Stimulated activated CD8-positive, alpha-beta memory T cell treated with anti-CD3 and anti-CD28 coated beads, Interleukin-7, amount 100 ng/mL, for 4 hours (primary cell): ENCODE measurements at places on chromosomes 13 and 19.
A peak's percentile ranks its signal among the peaks of the same experiment; 100 is the strongest.

DNA sequence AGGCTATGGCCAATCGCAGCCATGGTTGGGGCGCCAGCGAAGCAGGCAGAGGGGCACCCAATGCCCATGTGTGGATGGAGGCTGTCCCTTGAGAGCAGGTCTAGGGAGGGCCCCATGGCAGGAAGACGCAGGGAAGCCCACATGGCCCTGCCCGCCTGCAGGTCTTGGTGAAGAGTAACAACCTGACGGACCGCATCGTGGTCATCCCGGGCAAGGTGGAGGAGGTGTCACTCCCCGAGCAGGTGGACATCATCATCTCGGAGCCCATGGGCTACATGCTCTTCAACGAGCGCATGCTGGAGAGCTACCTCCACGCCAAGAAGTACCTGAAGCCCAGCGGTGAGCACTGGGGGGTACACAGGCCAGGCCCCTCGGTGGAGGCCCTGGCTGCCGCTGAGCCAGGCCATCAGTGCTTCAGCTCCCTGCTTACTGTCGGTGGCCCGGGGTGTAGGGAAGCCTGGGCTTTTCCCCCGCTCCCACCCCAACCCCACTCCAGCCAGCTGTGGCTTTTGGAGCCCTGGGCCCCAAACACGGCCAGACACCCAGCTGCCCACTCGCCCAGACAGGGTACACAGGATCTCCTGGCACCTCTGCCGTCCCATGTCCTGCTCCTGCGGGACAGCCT, 14.6 kb downstream of the YIPF2 start:
- DNase-seq = no peak

DNA sequence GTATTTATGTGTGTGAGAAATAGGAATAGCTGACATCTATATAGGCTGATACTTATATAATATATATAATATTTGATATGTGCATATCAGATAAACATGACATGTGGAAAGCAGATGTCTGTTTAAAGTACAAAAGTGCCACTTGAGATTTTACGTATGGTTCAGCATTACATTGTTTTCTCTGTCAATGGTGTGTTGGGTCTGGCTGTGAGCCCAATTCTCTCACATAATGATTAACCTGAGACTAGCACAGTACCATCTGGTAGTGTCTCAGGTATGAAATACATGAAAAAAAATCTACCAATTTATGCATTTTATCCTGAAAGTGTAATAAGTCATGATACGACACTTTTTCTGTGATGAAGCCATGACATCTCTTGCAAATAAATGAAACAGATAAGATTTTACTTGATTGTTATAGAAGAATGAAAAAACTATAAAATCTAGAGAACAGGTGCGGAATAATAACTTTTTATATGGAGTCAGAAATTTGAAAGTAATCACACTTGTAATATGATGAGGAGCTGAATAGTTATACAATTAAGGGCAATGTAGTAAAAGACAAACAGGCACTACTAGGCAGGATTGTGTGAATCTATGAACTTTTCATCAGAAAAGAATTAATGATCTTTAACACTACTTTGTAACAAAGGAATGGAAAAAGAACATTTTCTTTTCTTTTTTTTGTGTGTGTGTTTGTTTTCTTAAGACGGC, 1405.0 kb downstream of the OLFM4 start:
- DNase-seq = no peak

GRCh38 chr13:64793592-64793991, 2436.5 kb downstream of the PCDH9 start:
- DNase-seq = no peak

DNA sequence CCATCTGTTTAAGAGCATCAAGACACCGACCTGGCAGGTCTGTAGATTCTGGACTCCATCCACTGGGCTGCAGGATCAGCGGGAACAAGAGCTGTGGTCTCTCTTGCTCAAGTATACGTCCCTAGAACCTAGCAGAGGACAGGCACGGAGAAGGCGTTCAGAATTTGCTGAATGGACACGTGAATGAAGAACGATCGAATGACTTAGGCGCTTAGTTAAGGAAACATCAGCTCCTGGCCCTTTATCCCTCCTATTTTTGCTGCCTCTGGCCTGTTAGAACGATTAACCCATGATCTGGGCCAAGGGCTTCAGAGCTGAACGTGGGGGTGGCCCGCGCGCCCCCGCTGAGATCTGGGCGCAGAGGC, 953 bp downstream of the DZIP1 start:
- DNase-seq = no peak

DNA sequence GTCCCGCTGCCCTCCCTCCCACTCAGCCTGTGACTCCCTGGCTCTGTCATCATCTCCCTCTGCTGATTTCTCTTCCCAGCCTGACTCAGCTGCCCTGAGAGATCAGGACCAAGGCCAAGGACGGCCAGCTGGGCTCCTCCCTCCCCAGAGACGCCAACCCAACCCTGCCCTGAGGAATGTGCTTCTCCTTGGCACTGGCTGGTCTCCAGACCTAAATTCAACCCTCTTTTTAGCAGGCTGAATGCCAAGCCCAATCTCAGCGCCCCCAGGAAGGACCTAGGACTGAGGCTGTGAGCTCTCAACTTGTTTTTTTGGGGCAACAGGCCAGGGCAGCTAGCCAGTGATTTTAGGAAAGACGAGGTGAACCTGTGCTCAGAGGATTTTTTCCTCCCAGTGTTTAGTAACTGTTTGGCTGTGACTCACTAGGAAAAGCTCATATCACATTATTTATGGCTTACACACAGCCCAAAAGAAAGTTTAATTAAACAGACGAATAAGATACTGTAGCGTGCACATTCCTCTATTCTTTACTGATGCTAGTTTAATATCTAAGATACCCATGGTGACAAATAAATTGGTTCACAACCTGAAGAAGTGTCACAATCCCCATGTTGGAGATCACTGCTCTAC, 7.4 kb upstream of the IGFL1 start:
- DNase-seq = no peak

DNA sequence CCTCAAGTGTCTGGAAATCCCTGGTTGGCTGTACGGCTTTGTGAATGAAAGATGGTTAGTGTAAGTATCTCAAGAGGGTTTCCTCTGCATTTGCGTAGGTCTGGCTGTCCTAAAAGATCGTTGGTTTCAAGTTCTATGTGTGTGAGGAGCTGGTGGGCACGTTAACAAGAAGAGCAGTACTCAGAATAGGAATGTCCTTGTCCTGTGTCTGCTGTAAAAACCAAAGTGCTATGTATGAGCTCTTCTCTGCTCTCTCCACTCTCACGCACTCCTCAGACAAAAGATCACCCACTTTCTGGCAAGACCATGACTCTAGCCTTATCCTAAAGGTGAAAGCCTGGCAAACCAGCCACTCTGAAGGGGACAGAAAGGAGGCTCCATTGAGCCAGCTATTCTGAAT, 39.1 kb downstream of the USP12 start:
- no peak for DNase-seq

DNA sequence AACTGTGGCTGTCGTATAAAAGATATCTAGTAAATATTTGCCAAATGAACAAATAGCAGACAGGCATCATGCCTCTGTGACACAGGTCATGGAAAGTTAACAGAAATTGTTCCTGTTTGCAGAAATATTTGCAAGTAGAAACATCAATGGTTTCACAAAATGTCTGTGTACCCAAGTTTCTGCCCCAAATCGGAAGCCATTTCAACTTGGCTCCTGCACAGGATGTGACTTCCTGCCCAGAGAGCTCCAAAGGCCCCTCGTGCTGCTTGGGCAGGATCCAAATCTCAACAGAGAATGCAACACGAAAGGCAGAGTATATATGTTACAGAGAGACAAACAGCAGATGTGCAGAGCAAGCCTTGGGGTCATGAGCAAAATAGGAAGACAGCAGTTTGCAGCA, 95.5 kb upstream of the SERP2 start:
- no peak for DNase-seq

GRCh38 chr19:15072930-15073647, 8.9 kb upstream of the OR1I1 start:
- no peak for DNase-seq

- no peak for DNase-seq
These were observed 144.9 kb downstream of the KLF12 start for GRCh38 chr13:73989244-73989843.

DNA sequence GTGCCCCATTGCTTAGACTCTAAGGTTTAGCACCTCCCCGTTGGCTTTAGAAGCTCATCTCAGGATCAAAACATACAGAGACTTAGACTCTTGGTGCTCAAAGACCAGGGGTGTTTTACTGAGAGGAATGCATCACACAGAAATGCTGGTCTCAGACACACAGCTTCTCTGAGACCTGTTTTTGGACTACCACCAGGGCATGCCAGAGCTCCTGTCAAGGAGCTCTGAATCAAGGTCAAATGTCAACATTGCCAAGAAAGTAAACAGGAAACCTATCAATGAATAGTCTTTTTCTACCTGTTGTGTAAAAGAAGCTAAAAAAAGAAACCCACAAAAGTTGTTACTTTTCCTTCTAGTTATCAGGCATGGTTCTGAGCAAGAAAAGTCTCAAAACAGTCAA, 149.2 kb downstream of the COL4A1 start:
- DNase-seq = no peak

- DNase-seq = no peak
These were observed 9.3 kb downstream of the GSK3A start for GRCh38 chr19:42233106-42233505.

DNA sequence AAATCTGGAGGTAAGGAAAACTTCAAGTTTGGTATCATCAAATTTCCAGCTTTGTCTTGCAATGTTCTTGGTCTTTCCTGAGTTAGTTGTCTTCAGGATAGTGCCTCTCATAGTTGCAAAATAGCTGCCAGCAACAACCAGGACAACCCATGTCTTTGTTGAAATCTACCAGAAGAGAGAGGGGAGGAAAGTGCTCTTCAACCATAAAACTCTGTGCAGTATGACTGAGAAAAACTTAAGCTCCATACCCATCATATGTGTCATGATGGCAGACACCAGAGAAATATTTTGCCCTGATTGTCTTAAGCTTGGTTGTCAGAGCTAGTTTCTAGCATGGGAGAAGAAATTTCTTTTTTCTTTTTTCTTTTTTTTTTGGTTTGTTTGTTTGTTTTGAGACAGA, 103.3 kb downstream of the SPRY2 start:
- no peak for DNase-seq

- no peak for DNase-seq
These were observed 19.6 kb downstream of the ARHGAP35 start for GRCh38 chr19:46880431-46880830.

DNA sequence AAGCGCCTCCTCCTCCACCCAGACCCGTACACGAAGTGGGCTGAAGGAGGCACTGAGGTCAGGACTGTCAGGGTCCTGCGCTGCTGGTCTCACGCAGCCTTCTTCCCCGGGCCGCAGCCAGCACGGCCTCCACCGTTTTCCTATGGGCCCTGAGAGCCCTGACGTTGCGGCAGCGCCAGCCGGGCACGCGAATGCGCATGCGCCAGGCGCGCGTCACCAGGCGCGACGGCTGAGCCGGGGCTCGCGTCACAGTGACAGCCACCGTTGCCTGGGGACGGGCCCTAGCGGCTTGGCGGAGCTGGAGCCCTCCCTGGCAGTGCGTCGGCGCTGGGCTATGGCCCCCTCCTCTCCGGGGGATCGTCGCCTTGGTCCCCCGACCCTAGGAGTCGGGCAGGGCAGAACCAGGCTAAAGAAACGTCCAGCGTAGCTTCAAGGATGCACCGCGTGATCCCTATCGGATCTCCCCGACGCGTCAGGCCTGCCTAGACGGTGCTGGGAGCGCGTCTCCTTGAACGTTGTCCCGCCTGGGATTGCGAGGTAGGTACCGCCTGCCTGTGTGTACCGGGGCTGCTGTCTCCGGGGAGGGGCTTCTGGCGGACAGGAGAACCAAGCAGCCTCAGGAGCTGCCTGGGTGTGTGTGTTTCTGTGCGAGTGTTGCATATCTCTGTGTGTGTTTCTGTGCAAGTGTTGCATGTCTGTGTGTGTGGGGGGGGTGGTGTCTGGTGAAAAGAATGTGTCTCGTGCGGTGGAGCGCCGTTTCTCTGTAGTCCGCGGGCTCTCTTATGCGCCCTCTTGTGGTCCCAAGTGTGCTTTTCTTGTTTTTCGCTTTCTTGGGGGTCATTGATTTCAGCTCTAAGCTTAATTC, 43.2 kb downstream of the ZNF571 start:
- DNase-seq = peak; percentile 9

GRCh38 chr13:66958611-66959010, 271.5 kb downstream of the PCDH9 start:
- no peak for DNase-seq

DNA sequence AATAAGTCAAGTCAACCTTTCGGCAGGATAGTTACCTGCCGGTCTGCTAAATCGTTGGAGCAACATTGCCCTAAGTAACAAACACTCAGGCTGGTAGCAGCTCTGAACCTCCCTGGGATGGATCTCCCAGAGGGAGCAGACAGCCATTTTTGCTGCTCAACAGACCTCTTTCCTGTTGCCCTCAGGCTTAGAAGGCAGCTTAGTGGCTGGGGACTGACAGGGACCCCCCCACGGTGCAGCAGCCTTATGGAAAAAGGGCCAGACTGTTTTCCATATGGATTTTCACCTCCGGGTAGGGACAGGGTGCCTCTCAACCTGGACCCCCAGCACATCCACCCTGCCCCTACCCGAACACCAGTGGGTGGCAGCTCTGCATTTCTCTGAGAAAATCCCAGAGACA, 49.7 kb downstream of the UBL3 start:
- DNase-seq = no peak

- DNase-seq = no peak
These were observed 13.8 kb downstream of the METTL21C start for GRCh38 chr13:102680842-102681740.

GRCh38 chr19:5011476-5012238, 42.7 kb downstream of the KDM4B start:
- DNase-seq = no peak

DNA sequence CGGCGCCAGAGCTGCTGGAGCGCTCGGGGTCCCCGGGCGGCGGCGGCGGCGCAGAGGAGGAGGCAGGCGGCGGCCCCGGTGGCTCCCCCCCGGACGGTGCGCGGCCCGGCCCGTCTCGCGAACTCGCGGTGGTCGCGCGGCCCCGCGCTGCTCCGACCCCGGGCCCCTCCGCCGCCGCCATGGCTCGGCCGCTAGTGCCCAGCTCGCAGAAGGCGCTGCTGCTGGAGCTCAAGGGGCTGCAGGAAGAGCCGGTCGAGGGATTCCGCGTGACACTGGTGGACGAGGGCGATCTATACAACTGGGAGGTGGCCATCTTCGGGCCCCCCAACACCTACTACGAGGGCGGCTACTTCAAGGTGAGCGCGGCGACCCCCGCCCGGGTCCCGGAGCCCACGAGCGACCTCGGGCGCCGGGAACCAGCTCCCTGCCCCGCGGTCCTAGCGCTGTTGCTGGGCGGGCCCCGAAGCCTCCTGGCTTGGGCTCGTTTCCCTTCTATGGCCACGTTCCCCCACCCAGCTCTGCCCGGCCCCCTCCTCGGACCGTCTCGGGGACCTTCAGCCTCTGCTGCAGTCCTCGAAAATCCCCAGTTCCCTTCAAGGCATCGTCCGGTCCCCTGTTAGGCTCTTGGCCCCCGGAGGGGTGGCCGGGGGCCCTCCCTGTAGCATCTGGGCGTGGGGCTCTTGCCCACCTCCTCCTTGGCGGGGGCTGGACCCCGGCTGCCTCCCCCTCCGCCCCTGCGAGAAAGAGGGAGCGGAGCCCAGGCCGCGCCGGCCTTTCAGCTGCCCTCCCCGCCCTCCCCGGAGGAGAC, at the start of gene CDC34:
CDC34 (plus strand) TSS at position 8 of the 808 bp plus-strand sequence; CDS start at position 180, 172 bp downstream.
- no peak for DNase-seq

- no peak for DNase-seq
These were observed at the start of gene CEACAM21 for GRCh38 chr19:41575998-41576397. TSS of gene CEACAM21 (plus strand) at chr19:41576166. CDS start at chr19:41576275, 109 bp downstream.
